B cell (primary cell): ENCODE measurements at places on chromosomes 6 and 20. TPM values are rescaled to one million over a fixed set of nuclear protein-coding genes. Genes with fewer than 3 reads are reported as not detected.

DNA sequence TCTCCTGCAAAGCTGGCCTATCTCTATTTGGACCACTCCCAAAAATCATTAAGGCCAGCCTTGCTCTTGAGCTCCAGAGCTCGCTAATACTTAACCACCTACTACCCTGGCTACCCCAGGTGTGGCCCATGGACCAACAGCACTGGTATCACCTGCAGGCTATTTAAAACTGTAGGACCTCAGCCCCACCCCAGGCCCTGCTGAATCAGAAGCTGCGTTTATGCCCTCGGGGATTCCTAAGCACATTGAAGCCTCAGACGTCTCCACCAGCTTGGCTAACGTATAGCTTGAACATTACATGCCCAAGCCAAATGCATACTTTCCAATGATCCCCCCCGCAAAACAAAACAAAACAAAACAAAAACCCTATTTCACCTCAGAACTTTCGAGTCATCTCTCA is 19.7 kb upstream of the SPAG4 start:
- H3K36me3 ChIP-seq: no peaks in the 10 kb centered on the region
- peaks cover 9% of the 10 kb centered on the region for H3K27me3 ChIP-seq
- H3K4me1 ChIP-seq: peaks cover 5% of the 10 kb centered on the region
- no peak for DNase-seq

DNA sequence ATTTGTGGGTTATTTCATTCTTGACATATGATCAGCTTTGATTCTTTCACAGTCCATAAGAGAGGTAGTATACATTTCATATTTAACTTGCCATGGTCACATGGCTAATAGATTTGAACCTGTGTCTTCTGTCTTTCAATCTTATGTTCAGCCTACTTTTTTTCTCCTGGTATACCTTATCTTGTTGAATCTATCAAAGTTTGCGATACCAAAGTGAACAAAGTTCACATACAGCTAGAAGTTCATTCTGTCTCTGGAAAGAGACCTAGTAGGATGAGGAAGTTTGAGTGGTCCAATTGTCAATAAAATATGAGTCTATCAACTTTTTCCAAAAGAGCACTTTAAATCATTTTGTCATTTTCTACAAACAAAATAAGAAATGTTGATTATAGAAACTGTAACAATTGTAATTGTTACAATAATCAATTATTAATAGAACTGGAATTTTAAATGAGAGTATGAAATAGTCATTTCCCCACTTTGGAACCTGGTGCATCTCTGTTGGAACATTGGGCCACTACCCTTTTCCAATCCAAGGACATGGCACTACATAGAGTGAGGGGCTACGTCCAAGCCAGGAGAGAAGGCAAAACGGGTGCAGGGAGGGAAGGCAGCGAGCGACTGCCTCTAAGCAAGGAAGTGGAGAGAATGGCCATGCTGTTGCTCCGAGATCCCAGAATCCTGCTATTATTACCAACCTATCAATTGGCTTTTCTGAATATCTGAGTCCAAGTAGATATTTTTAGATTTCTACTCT is 194.2 kb upstream of the FOXQ1 start:
- no peak overlapping the region for H3K27ac ChIP-seq
- no peaks in the 10 kb centered on the region for H3K4me1 ChIP-seq
- H3K27me3 ChIP-seq: no peaks in the 10 kb centered on the region
- H3K4me3 ChIP-seq: no peak overlapping the region
- no peak for DNase-seq
- no peaks in the 10 kb centered on the region for H3K36me3 ChIP-seq

- no peak for DNase-seq
- peaks cover 53% of the 10 kb centered on the region for H3K4me1 ChIP-seq
- no peak overlapping the region for H3K27ac ChIP-seq
Observed at GRCh38 chr6:144353871-144354314, 68.8 kb downstream of the UTRN start.

HEY2 gene
- 0.12 and 0.23 TPM in 2 replicates for polyA plus RNA-seq
